ENCODE measurements at places on chromosomes 2 and 18.

DNA sequence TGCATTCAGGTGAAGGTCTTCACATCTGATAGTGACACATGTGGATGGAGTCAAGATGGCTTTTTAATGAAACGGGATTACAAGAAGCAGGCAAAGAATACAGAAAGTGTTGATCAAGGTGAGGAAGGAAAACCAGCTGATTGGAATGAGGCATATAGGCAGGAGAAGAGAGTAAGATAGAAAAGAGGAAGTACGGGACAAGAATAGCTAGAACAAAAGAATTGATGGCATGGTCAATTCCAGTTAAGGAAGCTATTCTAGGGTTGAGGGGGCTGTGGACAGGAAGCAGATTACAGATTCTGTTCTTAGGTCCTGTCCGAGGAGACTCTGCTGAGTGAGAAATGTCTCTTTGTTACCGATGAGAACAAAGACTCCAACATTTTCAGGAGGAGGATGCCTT lies 13.2 kb upstream of the NCK2 start:
- no peak for DNase-seq
- H3K36me3 ChIP-seq, result peaks cover 1% of the 10 kb centered on the region
- no peaks in the 10 kb centered on the region for H3K27me3 ChIP-seq
- H3K4me1 ChIP-seq, result peaks cover 26% of the 10 kb centered on the region
- H3K27ac ChIP-seq, result no peak overlapping the region

- no peak for DNase-seq
- no peaks in the 10 kb centered on the region for H3K36me3 ChIP-seq
- H3K27ac ChIP-seq, result no peak overlapping the region
- no peaks in the 10 kb centered on the region for H3K4me1 ChIP-seq
Observed at GRCh38 chr18:64692826-64693225, 543.9 kb upstream of the LINC00305 start.

DNA sequence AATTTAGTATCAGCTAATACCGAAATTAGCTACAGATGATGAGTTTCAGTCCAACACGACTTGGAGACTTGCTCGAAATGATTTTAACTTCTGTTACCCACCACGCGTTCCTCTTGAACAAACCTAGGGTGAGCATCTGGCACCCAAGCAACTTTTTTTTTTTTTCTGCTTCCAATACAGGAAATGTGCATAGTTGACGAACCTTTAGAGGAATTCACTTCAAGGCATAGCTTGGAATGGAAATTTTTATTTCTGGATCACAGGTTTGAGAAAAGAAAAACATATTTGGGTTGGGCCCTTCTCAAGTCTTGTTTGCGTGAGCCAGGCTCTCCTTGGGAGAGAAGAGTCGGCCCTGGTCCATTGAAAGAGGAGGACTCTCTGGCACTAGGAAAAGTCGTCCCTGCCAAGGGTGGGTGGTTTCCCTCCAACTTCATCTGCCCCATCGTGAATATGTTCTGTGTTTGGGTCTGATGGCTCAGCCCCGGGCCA lies 37.4 kb upstream of the RPL31 start:
- no peaks in the 10 kb centered on the region for H3K27me3 ChIP-seq
- H3K4me3 ChIP-seq, result no peak overlapping the region
- peaks cover 6% of the 10 kb centered on the region for H3K4me1 ChIP-seq
- H3K36me3 ChIP-seq, result no peaks in the 10 kb centered on the region
- no peak for DNase-seq
- H3K27ac ChIP-seq, result no peak overlapping the region

GRCh38 chr2:239064891-239065290 lies 217.0 kb downstream of the TWIST2 start:
- peaks cover under 1% of the 10 kb centered on the region for H3K4me1 ChIP-seq

- DNase-seq, result no peak
- no peaks in the 10 kb centered on the region for H3K4me1 ChIP-seq
- H3K27ac ChIP-seq, result no peak overlapping the region
Observed at GRCh38 chr18:37598966-37599896, 33.6 kb upstream of the CELF4 start.

GRCh38 chr2:162092658-162093556 lies 18.9 kb upstream of the DPP4 start:
- H3K4me3 ChIP-seq, result no peak overlapping the region
- H3K27me3 ChIP-seq, result no peaks in the 10 kb centered on the region

DNA sequence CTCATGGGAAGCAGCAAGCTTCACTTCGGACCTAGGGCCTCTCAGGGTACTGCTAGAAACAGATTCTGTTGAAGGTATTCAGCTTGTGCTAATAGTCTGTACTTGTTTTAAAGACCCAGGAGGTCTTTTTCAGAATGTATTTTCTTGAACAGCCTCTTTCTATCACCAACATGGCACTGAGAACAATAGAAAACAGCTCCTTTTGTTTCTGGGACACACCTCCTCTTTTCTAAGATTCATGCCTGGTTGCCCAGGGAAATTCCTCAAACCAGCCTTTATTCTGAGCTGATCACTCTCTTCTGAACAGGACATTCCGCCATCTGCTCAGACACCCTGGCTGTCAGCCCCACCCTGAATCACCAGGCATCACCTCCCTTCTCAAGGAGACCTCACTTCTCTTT lies 389.6 kb downstream of the TGIF1 start:
- no peak overlapping the region for H3K4me3 ChIP-seq
- H3K27ac ChIP-seq, result no peak overlapping the region
- H3K4me1 ChIP-seq, result no peaks in the 10 kb centered on the region
- H3K36me3 ChIP-seq, result no peaks in the 10 kb centered on the region

DNA sequence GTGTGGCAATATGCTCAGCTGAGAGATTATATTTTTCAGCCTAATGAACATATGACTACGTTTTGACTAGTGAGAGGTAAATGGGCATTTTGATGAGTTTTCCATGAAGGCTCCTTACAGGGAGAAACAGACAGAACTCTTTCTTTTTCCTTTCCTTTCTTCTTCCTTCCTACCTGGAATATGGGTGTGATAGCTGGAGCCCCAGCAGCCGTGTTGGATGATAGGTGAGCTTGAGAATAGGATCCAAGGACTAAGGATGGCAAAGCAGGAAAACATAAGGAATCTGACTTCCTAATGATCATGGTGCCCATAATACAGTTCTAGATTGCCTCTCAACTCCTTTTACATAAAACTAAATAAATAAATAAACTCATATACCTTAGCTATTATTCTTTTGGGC lies 124.0 kb downstream of the MAIP1 start:
- H3K4me1 ChIP-seq, result no peaks in the 10 kb centered on the region
- H3K36me3 ChIP-seq, result no peaks in the 10 kb centered on the region
- H3K27me3 ChIP-seq, result peaks cover 7% of the 10 kb centered on the region

DNA sequence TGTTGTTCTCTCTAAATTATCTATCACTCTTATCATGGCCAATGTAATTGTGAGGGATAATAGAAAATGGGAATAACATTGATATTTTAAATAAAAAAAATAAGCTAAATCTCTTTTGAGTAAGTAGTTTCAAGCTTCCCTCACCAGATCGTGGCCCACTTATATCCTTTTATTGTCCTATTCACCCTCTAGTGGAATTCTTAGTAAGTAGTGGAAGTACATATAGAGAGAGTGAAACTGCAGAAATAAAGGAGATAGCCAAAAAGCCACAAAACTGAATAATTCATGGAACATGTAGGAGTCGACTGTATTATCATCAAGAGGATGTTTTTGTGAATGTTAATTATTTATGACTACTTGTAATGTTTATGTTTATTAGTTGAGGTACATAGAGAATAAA lies 66.1 kb upstream of the DTNA start:
- no peak overlapping the region for H3K4me3 ChIP-seq
- no peak for DNase-seq
- H3K27ac ChIP-seq, result no peak overlapping the region
- no peaks in the 10 kb centered on the region for H3K36me3 ChIP-seq

GRCh38 chr2:95208106-95208505 lies 785 bp downstream of the ZNF892 start:
- H3K4me3 ChIP-seq, result peak overlapping the region; percentile 87
- no peak for DNase-seq
- peaks cover 17% of the 10 kb centered on the region for H3K4me1 ChIP-seq
- peak overlapping the region; percentile 34 for H3K27ac ChIP-seq

DNA sequence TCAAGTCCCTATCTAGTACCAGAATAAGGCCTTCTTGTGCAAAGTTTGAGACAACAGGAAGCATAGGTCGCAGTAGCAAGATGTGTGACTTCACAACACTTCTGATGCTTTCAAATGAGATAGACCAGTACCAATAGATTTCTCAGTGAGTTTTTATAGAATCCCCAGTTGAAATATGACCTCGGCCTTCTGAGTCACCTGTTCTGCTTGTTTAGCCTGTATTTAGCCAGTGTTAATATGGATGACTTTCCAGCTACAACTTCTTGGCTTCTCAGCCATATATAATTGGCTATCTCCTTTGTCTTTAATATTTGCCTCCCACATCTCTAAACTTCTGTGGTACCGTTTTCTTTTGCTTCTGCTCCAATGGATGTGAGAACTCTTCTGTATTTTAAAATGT lies 113.8 kb downstream of the KYNU start:
- no peak overlapping the region for H3K4me3 ChIP-seq
- no peak overlapping the region for H3K27ac ChIP-seq
- no peak for DNase-seq
- H3K27me3 ChIP-seq, result peaks cover 5% of the 10 kb centered on the region

GRCh38 chr2:41736105-41736567 lies 311.7 kb upstream of the PKDCC start:
- H3K4me3 ChIP-seq, result no peak overlapping the region
- DNase-seq, result no peak
- H3K27me3 ChIP-seq, result peaks cover 13% of the 10 kb centered on the region
- no peak overlapping the region for H3K27ac ChIP-seq

DNA sequence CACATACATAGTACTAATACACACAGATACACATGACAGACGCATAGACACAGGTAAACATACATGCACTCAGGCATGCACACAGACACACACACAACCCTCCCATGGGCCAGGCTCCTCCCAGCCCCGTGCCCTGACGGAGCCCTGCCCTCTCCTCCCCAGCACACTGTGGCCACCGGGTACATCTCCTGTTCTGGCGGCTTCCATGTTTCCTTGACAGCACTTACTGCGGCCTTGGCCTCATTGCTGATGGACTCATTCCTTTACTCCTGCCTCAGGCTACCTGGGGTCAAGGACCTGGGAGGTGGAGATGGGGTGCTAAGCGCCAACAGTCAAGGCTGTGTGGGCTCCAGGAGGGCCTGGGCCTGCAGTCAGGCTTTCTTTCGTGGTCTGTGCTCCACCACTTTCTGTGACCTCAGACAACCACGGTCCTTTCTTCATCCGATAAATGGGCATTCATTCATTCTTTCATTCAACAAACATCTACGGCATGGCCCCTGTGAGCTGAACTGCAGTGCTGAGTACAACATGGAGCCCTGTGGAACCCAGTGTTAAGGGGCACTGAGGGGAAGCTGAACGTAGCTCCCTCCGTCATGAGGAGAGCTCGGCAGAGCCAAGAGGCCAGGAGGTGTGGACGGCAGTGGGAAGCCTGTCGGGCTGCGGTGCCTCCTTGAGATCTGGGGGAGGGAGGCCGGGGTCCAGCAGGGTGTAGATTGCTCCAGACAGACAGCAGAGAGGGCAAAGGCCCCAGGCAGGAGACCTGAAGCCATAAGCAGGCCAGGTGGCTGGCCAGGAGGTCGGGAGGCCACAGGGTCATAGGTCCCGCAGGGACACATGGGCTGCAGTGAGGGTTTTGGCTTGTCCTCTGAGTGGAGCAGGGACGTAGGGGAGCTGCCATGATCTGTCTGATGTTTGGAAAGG lies 190.4 kb upstream of the HDAC4 start:
- H3K4me3 ChIP-seq, result no peak overlapping the region
- DNase-seq, result peak; percentile 2
- H3K27ac ChIP-seq, result no peak overlapping the region
- H3K36me3 ChIP-seq, result no peaks in the 10 kb centered on the region
- no peaks in the 10 kb centered on the region for H3K4me1 ChIP-seq

- H3K36me3 ChIP-seq, result peaks cover 2% of the 10 kb centered on the region
- peak overlapping the region; percentile 99 for H3K27ac ChIP-seq
- peaks cover 69% of the 10 kb centered on the region for H3K4me1 ChIP-seq
- no peak for DNase-seq
- no peak overlapping the region for H3K4me3 ChIP-seq
Observed at GRCh38 chr2:84899304-84900204, 5.9 kb upstream of the TMSB10 start.

- H3K36me3 ChIP-seq, result no peaks in the 10 kb centered on the region
- DNase-seq, result no peak
Observed at GRCh38 chr2:239770246-239770639, 254.9 kb downstream of the NDUFA10 start.

- H3K27ac ChIP-seq, result no peak overlapping the region
- peak; percentile 56 for DNase-seq
- no peak overlapping the region for H3K4me3 ChIP-seq
- H3K4me1 ChIP-seq, result peaks cover 22% of the 10 kb centered on the region
Observed at GRCh38 chr2:25664183-25664964, 9.0 kb downstream of the DTNB start.

DNA sequence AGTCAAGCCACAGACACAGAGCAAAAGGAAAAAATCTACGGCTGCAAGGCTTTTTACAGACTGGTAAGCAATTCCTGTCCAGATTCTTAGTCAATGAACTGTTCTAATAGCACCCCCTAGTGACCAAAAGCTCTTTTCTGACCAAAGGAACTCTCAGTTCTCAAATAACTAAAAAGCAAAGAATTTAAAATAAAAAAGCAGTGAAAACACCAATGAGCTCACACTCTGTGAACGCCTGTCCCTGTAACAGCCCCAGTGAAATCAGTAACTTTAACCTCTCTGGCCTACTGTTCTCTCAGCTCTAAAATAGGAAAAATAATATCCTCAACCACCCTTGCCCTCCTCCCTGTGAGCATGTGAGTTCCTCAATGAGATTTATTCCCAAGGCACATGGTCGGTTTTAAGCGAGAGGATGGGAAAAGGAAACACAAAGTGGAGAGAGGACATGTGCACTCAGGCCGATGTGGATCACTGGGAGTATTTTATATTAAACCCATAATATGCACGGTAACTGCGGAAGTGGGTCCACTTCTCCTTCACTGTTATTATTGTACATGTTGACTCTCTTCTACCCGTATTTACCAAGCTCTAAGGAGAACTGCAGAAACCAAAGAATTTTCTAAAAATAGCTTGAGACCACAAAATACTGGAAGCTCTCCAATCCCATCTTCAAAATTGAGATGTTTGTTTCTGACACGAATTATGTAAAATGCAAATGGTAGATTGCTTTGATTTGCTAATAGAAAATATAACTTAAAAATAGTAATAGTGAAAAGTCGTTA lies 128.5 kb downstream of the STK39 start:
- H3K4me3 ChIP-seq, result no peak overlapping the region
- H3K27ac ChIP-seq, result no peak overlapping the region
- no peak for DNase-seq
- H3K27me3 ChIP-seq, result no peaks in the 10 kb centered on the region

DNA sequence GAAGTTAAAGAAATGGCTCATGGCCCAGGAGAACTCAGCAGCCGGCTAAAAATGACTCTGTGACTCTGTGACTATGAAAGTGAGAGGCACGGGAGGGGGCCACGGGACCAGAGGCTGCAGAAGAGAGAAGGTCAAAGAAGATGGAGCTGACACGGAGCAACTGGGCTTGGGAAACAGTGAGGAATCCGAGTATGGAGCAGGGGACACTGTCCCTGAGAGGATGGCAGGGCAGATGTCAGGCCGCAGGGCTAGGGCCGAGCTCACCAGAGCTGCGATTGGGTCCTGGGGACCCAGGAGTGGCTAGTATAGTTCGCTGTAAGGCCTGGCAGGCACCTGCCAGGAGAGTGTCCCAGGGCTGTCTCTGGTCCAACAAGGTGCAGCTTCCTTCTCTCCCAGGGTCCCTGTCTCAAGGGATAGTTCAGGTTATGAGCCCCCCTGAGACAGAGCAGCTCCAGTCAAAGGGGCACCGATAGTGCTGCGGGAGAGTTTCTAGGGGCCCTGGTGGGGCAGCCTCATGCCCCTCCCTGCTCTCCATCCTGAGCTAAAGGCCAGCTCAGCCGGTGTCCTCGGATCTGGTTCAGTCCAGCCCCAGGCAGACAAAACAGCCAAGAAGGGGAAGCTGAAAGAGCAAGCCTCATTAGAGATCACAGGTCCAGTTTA lies 42.7 kb downstream of the CIB4 start:
- peaks cover 20% of the 10 kb centered on the region for H3K27me3 ChIP-seq
- H3K4me1 ChIP-seq, result peaks cover 6% of the 10 kb centered on the region
- DNase-seq, result no peak

Data from activated CD4-positive, alpha-beta T cell treated with anti-CD3 and anti-CD28 coated beads for 36 hours (primary cell).